ENCODE measurements at places on chromosomes 7 and 10.

DNA sequence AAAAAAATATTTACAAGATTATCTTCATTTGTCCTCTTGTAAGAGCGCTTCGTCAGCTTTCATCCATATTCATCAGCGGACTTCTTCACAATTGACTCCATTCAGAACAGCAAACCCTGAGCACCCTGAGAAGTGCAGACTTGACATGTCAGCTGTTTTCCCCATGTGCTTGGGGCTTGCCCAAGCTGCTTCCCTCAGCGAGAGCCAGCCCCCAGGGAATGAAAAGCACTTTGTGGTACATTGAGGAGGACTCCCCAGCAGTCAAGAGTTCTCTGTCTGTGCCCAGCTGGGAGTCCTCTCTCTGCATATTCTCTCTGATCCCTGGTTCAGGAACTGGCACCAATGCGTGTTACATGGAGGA is 22.7 kb downstream of the HKDC1 start:
- no peak for DNase-seq

GRCh38 chr10:42960491-42960990 is 116.3 kb upstream of the RET start:
- DNase-seq, result no peak

- no peak for DNase-seq
These were observed 25.0 kb upstream of the FZD1 start for GRCh38 chr7:91239171-91239604.

DNA sequence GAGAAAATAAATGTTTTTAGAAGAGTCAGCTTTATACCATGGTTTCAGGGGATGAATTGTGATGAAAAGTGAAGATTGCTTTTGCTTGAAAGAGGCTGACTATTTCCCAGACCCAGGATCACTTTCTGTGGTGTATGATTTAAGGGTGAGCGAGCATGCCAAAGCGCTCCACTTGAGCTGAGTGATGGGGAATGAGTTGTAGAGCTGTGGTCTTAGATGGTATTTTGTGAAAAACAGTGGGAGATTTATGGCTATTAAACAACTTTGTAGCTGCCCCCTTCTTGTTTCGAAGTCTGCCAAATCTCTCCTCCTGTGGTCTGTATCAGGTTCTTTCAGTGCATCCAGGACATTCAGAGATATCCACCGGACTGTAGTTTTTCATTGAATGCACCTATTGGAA is 888.2 kb downstream of the LRMDA start:
- no peak for DNase-seq

DNA sequence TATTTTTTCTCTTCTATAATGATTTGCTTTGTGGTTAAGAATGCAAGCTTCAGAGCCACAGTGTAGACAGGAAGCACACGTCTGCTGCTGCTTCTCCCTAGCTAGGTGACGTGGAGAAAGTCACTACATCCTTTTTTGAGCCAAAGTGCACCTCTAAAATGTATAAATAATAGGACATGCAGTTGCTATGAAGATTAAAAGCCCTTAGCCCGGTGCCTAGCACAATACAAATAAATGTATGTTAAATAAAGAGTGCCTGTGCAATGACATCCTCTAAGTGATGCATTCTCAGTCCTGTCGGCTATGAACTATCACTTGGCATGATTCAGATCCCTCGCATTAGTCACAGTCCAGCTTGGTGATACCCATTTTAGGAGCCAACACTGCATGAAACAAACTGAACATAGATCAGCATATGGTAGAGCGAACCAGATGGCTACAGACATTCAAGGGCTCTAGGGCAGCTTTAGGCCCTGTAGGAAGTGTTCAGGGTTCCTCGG is 4.8 kb upstream of the TRDMT1 start:
- DNase-seq, result no peak

DNA sequence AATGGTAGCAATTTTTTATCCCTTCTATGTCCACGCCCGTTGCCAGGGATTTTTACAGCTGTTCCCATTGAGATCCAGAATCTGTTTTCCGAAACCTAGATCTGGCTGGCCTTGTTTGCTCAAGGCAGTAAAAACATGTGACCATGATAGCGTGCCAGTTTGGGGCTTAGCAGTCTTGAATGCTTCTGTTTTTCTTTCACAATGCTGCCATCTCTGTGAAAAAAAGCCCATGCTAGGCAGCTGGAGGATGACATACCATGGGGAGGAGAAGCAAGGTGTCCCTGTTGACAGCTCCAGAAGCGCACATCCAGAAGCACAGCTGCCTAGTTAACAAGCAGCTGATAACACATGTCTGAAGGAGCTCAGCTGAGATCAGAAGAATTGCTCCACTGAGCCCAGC is 2.2 kb upstream of the ZNF92 start:
- DNase-seq, result no peak

DNA sequence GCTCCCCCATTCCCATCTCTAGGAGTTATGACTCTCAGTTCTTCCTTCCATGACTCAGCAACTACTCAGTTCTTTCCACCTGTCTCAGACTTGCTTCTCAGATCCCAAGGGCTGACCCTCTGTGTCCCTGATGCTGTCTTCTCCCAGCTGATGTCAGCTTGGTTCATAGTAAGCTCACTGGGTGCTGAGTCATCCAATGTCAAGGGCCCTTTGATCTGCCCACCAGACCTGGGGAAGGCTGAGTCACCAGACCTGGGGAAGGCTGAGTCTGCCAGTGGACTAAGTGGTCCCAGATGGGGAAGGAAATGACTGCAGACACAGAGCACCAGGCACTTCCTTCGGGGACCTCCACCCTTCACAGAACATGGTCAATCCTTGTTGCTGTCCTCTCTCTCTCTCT is 76.1 kb upstream of the ZEB1 start:
- no peak for DNase-seq
